ENCODE measurements at places on chromosomes 7 and 10.
A peak's percentile ranks its signal among the peaks of the same experiment; 100 is the strongest.

DNA sequence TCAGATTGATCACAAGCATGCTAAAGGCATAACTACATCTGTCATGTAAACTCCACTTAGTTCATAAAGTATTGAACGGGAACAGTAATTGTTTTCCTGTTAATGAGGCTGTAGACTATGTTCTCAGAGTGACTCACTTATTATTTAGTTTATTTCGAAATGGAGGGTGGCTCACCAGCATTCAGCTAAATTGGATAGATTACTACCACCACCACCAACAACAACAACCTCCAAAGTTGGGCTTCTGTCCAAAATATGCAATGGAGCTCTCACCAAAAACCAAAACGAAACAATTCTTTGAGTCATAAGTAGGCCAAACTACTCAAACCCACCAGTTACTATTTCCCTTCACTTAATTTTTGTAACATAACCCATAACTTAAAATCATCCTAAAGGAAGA is 127.9 kb upstream of the NRBF2 start:
- no peaks in the 10 kb centered on the region for H3K36me3 ChIP-seq
- no peaks in the 10 kb centered on the region for H3K4me1 ChIP-seq
- no peak for DNase-seq
- no peak overlapping the region for H3K4me3 ChIP-seq
- H3K27ac ChIP-seq, result no peak overlapping the region

DNA sequence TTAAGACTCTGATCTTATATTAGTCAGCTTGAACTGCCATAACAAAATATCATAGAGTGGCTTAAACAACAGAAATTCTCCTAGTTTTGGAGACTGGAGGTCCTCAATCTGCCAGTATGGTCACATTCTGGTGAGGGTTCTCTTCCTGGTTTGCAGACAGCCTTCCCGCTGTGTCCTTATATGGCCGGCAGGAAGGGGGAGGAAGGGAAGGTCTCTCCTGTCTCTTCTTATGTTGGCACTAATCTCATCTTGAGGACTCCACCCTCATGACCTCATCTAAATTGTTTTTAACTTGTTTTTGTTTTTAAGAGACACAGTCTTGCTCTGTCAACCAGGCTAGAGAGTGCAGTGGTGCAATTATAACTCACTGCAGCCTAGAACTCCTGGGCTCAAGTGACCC is 53.1 kb downstream of the VPS41 start:
- no peaks in the 10 kb centered on the region for H3K4me1 ChIP-seq
- DNase-seq, result no peak
- no peak overlapping the region for H3K27ac ChIP-seq
- H3K4me3 ChIP-seq, result no peak overlapping the region
- no peaks in the 10 kb centered on the region for H3K27me3 ChIP-seq

DNA sequence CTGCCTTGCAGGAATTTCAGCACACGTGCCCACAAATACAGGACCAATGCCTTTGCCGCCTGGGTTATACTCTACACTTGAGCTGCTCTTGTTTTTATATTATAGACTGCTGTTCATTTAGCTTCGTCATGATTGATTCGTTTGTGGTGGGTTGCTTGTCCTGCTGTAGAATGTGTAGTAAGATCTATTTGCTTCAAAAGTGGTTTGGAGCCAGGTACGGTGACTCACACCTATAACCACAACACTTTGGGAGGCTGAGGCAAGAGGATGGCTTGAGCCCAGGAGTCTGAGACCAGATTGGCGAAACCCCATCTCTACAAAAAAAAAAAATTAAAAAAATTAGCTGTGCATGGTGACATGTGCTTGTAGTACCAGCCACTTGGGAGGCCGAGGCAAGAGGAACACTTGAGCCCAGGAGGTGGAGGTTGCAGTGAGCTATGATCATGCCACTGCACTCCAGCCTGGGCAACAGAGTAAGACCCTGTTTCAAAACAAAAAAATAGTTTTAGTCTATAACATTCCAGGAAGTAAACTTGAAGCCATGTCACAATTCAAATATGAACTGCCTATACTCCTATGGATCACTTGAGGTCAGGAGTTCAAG is 9.0 kb upstream of the RHBDD2 start:
- DNase-seq, result no peak
- H3K36me3 ChIP-seq, result no peaks in the 10 kb centered on the region
- H3K27ac ChIP-seq, result no peak overlapping the region
- H3K4me1 ChIP-seq, result no peaks in the 10 kb centered on the region
- H3K27me3 ChIP-seq, result no peaks in the 10 kb centered on the region
- no peak overlapping the region for H3K4me3 ChIP-seq

DNA sequence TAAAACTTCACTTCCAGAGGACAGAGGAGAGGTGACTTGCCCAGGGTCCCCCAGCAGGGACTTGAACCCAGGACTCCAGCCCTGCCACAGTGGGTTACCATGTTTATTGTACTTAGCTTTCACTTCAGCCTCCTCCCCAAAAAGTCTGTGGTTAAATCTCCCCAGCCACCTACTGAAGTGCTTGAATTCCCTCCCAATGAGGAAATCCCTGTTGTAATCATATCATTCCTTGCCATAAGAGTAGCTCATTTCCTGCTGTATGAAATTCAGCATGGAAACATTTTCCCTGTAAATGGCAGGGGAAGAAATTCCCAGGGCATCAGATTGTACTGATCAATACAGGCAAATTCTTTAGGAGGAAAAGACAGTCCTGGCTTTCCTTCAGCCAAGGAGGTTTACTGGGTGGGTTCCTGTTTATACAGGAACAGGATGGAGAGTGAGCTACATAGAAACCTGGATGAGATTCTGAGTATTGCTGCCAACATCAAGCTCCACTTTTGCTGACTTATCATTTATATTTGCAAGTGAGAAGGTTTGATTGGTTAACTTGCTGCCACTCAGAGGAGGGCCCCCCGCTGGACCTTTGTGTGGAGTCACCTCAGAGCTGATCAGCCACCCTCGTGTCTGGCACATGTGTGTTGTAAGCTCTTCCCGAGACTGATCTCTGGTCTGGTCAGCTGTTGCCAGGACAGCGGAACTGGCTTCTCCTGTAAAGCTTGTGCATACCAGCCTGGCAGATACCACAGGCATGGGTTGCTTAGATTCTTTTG is 16.4 kb upstream of the PDZD8 start:
- no peaks in the 10 kb centered on the region for H3K36me3 ChIP-seq
- peak; percentile 53 for DNase-seq
- no peaks in the 10 kb centered on the region for H3K4me1 ChIP-seq
- H3K27me3 ChIP-seq, result peaks cover 4% of the 10 kb centered on the region
- no peak overlapping the region for H3K4me3 ChIP-seq
- H3K27ac ChIP-seq, result no peak overlapping the region

DNA sequence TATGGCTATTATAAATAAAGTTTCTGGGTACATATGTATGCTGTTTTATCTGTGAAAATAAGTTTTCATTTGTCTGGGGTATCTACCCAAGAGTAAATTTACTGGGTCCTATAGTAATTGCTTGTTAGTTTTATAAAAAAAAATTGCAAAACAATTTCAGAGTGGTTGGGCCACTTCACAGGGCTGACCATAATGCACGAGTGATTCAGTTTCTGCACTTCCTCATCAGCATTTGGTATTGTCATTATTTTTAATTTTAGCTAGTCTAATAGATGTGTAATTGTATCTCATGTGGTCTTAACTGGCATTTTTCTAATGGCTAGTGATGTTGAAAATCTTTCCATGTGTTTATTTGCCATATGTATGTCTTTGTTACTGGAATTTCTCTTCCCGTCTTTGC is 452.4 kb upstream of the AKR1E2 start:
- H3K27ac ChIP-seq, result no peak overlapping the region
- H3K27me3 ChIP-seq, result no peaks in the 10 kb centered on the region
- H3K4me1 ChIP-seq, result no peaks in the 10 kb centered on the region
- no peaks in the 10 kb centered on the region for H3K36me3 ChIP-seq

DNA sequence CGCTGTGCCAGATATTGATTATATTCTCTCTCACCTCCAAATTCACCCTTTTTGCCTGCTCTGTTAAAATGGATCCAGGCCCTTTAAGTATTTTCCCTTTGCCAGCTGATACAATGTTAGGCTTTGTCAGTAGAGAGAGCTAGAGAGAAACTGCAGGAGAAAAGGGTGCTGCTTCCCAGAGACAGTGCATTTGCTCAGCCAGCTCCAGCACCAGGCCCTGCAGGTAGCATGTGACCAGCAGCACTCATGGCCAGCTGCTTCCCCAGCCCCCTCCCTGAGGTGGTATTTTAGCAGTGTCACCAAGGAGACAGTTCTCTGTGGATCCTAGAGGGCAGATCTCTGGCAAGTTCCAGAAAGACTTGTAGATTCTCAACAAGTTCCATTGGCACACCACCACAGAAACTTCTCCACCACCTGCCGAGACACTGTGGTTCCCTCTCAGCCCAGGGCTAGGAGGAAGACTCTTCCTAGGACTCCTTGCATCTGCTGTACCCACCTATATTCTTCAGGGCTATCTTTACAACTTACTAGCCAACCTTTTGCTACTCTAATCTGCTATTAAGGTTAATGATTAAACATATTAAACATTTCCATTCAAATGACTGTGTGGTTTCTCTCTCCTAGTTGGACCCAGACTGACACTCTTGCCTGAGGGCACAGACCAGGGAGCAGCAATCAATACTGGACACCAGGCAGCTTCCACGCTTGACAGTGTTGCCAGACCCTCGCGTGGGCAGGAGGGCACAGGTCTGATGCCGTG is 35.6 kb upstream of the ADAM12 start:
- peak overlapping the region; percentile 15 for H3K4me3 ChIP-seq
- no peaks in the 10 kb centered on the region for H3K4me1 ChIP-seq
- no peak overlapping the region for H3K27ac ChIP-seq
- no peak for DNase-seq

GRCh38 chr10:116687633-116688032 is 54.7 kb downstream of the HSPA12A start:
- H3K4me3 ChIP-seq, result no peak overlapping the region
- H3K27me3 ChIP-seq, result no peaks in the 10 kb centered on the region
- no peak overlapping the region for H3K27ac ChIP-seq
- no peaks in the 10 kb centered on the region for H3K36me3 ChIP-seq

DNA sequence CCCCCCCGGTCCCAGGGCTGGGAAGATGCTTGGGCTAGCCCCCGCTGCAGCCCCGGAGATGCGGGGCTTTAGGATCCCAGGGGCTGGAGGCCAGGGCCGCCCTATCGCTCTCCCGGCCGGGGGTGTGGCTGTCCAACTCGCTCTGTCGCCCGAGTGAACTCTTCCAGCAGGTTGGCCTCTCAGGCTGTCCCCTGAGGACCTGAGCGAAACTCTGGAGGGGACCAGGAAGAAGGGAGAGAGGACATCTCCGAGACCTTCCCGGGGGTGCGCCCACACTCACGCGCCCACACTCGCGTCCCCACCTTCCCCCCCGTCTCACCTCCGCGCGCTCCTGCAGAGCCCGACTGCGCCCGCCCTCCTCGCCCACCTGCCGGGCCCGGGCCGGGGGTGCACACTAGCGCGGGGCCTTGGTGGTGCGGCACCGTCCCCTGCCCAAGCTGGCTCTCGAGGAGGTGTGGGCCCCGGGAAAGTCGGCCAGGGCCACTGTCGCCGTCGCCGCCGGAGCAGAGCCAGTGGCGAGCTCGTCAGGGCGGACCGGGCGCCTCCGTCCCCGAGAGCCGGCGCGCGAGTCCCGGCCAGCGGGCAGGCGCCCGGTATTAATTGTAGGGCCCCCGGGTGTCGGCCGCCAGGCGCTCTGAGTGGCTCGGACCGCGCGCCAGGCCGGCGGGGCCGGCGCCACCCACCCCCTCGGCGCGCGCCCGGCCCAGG is 101.7 kb upstream of the SVIL start:
- H3K36me3 ChIP-seq, result no peaks in the 10 kb centered on the region
- peaks cover 13% of the 10 kb centered on the region for H3K4me1 ChIP-seq
- peak; percentile 88 for DNase-seq
- no peak overlapping the region for H3K27ac ChIP-seq

- H3K27me3 ChIP-seq, result peaks cover 75% of the 10 kb centered on the region
- no peaks in the 10 kb centered on the region for H3K36me3 ChIP-seq
- peaks cover 6% of the 10 kb centered on the region for H3K4me1 ChIP-seq
- no peak within 1 kb of the TSS for H3K27ac ChIP-seq
- peak; percentile 66 for DNase-seq
These were observed at the start of gene BEND7 for GRCh38 chr10:13528875-13529713. BEND7 (minus strand) TSS chr10:13529014; CDS start chr10:13528533, 481 bp downstream.

DNA sequence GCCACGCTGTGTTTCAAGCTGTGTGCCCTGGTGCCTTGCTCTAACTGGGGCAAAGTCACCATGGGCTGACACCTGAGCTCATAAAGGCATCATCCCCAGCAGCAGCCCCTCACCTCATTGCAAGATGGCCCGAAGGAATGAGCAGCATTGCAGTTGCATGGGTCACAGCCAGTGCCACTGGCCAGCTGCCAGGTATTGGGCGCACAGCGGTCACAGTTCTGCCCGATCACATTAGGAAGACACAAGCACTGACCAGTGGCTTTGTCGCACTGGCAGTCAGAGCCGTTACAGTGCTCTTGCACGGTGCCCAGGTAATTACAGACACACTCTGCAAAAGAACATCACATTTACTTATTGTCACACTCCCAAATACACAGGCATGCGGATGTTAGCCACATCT is 51.1 kb downstream of the LAMB1 start:
- H3K27ac ChIP-seq, result no peak overlapping the region
- H3K4me1 ChIP-seq, result peaks cover 5% of the 10 kb centered on the region
- H3K4me3 ChIP-seq, result no peak overlapping the region

DNA sequence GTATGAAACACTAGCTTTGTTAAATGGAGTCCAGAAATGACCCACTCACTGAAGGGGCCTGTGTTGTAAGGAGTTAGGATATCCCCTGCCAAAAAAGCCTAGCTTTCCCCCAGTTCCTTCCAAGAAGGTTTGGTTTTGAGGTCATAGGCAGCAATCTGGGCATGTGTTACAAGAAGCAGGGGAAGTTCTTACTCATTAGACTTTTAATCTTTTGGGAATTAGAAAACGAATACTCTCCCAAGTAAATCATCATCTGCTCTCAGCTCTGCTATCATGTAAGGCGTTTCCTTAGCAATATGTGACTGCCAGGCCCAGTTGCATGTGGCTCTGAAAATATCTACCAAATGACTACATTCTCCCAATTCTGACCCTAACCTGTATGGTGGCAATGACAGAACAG is 3.7 kb downstream of the NOD1 start:
- H3K27me3 ChIP-seq, result peaks cover 78% of the 10 kb centered on the region
- H3K4me3 ChIP-seq, result no peak overlapping the region
- peaks cover 8% of the 10 kb centered on the region for H3K4me1 ChIP-seq
- H3K36me3 ChIP-seq, result no peaks in the 10 kb centered on the region

DNA sequence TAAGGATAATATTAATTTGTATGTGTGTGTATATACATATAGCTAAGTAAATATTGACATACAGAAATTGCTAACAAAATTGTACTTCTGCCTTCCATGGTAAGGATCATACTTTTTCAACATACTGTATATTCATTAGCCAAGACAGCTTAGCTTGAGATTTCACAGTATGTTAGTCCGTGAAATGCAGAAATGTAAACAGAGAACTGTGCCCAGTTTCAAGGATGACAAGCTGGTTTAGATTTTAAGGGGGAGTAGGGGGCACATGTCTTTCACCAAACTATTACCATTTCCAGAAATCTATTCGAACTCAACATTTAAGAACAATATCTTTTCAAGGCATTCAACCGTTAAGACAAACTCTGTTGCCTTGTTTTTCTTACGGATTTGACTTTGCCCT is 182.2 kb downstream of the SORCS1 start:
- peaks cover 4% of the 10 kb centered on the region for H3K36me3 ChIP-seq
- H3K4me3 ChIP-seq, result no peak overlapping the region
- no peak overlapping the region for H3K27ac ChIP-seq

- H3K4me3 ChIP-seq, result no peak overlapping the region
- no peaks in the 10 kb centered on the region for H3K36me3 ChIP-seq
- no peaks in the 10 kb centered on the region for H3K27me3 ChIP-seq
- no peaks in the 10 kb centered on the region for H3K4me1 ChIP-seq
- H3K27ac ChIP-seq, result no peak overlapping the region
These were observed 88.1 kb downstream of the GSAP start for GRCh38 chr7:77327932-77328628.
